Natural killer cell (primary cell): ENCODE measurements at places on chromosomes 5 and 9.

GRCh38 chr5:108720391-108720790, 27.3 kb upstream of the FER start:
- no peak for DNase-seq

- DNase-seq = no peak
These were observed 51.0 kb upstream of the FCN1 start for GRCh38 chr9:134968823-134969090.

DNA sequence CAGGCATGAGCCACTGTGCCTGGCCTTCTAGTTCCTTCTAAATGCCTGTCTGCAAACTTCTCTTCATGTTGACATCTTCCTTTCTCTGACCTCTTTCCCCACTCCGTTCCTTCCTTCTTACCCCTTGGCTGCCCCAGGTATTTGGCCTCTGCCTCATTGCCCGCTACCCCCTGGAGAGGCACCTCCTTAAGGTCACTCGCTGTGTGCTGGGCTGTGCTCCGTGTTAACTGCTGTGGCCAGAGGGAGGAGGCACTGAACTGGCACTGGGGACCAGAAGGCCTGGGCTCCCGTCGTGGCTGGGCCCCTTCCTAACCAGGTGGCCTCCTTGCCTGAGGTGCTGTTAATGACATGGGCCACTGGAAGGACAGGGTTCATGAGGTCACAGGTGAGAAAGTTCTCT, 39.4 kb downstream of the LAMC3 start:
- DNase-seq = no peak

DNA sequence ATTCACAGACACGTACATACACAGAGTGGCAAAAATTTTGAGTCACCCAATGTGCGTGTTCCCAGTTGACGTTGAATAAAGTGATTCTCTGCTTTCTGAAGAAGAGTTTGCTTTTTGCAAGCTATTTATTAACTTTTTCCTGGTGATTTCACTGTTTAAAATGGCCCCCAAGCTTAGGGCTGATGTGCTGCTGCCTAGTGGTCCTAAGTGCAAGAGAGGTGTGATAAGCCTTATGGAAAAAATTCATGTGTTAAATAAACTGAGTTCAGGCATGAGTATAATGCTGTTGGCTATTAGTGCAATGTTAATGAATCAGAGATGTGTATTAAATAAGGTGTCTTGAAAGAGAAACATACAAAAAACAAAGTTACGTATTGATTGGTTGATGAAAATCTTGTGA, 16.9 kb downstream of the CSNK1G3 start:
- DNase-seq = no peak
